ENCODE measurements at places on chromosomes 1 and 21.

GRCh38 chr1:109979489-109980091 is 5.0 kb upstream of the AHCYL1 start:
- H3K27me3 ChIP-seq, result no peaks in the 10 kb centered on the region
- no peaks in the 10 kb centered on the region for H3K36me3 ChIP-seq
- peak; percentile 68 for DNase-seq
- peaks cover 29% of the 10 kb centered on the region for H3K4me1 ChIP-seq
- no peak overlapping the region for H3K4me3 ChIP-seq
- peak overlapping the region; percentile 11 for H3K27ac ChIP-seq

- H3K36me3 ChIP-seq, result no peaks in the 10 kb centered on the region
- peak overlapping the region; percentile 63 for H3K4me3 ChIP-seq
- DNase-seq, result no peak
- H3K4me1 ChIP-seq, result no peaks in the 10 kb centered on the region
- peak overlapping the region; percentile 22 for H3K27ac ChIP-seq
Observed at GRCh38 chr1:158149175-158149574, 31.5 kb upstream of the CD1D start.

GRCh38 chr1:27071049-27071416 is 58.4 kb upstream of the TENT5B start:
- no peaks in the 10 kb centered on the region for H3K27me3 ChIP-seq
- no peaks in the 10 kb centered on the region for H3K36me3 ChIP-seq
- H3K4me3 ChIP-seq, result no peak overlapping the region
- H3K4me1 ChIP-seq, result no peaks in the 10 kb centered on the region
- peak; percentile 42 for DNase-seq

DNA sequence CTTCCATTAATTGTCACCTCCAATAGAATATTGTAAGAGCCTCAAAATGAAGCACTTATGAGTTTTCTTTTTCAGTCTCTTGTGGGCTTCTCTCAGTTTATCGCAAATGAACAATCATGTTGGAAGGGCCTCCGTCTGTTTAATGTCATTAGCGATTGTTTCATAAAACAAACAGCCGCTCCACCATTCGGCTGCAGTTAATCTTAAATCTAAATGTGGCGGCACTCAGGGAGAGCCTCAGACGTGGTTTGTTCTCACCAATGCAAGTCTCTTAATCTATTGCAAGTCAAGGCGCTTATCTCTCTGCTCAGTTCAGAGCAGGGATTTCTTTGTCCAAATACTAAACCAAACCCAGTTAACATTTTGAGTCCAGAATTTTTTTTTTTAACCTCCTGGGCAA is 34.9 kb upstream of the ESRRG start:
- no peak for DNase-seq
- H3K27ac ChIP-seq, result no peak overlapping the region
- H3K4me3 ChIP-seq, result no peak overlapping the region

GRCh38 chr1:231693361-231694074 is 66.9 kb downstream of the DISC1 start:
- no peaks in the 10 kb centered on the region for H3K36me3 ChIP-seq
- DNase-seq, result no peak
- H3K27ac ChIP-seq, result no peak overlapping the region
- H3K27me3 ChIP-seq, result no peaks in the 10 kb centered on the region

DNA sequence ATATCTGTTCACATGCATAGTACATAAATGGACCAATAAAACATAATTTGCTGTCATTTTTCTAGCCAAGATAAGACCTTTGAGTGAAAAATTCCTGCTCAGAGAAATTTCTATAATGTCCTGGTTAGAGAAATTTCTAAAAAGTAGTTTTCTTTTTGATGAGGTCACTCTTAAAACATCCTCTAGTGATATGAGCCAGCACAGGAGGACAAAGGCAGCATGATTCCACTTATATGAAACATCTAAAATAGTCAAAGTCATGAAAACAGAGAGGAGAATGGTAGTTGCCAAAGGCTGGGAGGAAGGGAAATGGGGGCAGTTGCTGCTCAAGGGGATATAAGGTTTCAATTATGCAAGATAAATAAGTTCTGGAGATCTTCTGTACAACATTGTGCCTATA is 239.4 kb downstream of the BACH1 start:
- no peaks in the 10 kb centered on the region for H3K36me3 ChIP-seq
- no peak overlapping the region for H3K4me3 ChIP-seq
- no peak overlapping the region for H3K27ac ChIP-seq
- no peaks in the 10 kb centered on the region for H3K27me3 ChIP-seq
- H3K4me1 ChIP-seq, result no peaks in the 10 kb centered on the region

- H3K27me3 ChIP-seq, result no peaks in the 10 kb centered on the region
- no peak overlapping the region for H3K4me3 ChIP-seq
- no peak for DNase-seq
- H3K36me3 ChIP-seq, result no peaks in the 10 kb centered on the region
- no peak overlapping the region for H3K27ac ChIP-seq
Observed at GRCh38 chr21:31337996-31338907, 5.8 kb downstream of the TIAM1 start.

DNA sequence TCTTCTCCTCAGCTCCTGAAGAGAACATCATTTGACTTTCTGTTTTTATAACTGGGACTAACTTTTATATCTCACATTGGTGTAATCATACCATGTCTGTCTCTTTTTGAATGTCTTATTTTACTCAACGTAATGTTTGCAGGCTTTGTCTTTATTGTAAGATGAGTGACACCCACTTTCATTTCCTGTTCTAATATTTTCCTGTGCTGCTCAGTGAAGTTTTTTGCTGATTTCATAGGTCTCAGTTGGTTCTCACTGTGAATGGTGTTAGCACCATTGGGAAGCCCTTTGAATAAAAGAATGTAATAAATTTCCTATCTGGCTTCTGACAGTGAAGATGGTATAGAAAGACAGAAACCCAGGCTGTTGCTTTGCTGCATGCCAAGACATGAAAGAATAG is 84.0 kb downstream of the RAVER2 start:
- peaks cover 4% of the 10 kb centered on the region for H3K36me3 ChIP-seq
- H3K4me3 ChIP-seq, result no peak overlapping the region
- no peaks in the 10 kb centered on the region for H3K27me3 ChIP-seq
- peaks cover 2% of the 10 kb centered on the region for H3K4me1 ChIP-seq
- no peak for DNase-seq
- H3K27ac ChIP-seq, result no peak overlapping the region

- peaks cover 13% of the 10 kb centered on the region for H3K36me3 ChIP-seq
- no peak overlapping the region for H3K4me3 ChIP-seq
- H3K27ac ChIP-seq, result peak overlapping the region; percentile 87
Observed at GRCh38 chr1:161206411-161207140, 4.4 kb downstream of the NDUFS2 start.

- peaks cover 19% of the 10 kb centered on the region for H3K36me3 ChIP-seq
- no peak overlapping the region for H3K4me3 ChIP-seq
- DNase-seq, result no peak
- H3K27me3 ChIP-seq, result peaks cover 3% of the 10 kb centered on the region
- no peak overlapping the region for H3K27ac ChIP-seq
- peaks cover 13% of the 10 kb centered on the region for H3K4me1 ChIP-seq
Observed at GRCh38 chr21:44846485-44847260, 26.8 kb downstream of the PTTG1IP start.

DNA sequence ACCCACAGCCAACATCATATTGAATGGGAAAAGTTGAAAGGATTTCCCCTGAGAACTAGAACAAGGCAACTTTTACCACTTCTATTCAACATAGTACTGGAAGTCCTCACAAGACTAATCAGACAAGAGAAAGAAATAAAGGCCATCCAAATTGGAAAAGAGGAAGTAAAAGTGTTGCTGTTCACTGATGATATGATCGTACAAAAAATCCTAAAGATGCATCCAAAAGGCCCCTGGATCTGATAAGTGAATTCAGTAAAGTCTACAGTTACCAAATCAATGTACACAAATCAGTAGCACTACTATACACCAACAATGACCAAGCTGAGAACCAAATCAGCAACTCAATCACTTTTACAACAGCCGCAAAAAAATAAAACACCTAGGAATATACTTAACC is 28.3 kb downstream of the RAB3GAP2 start:
- no peak overlapping the region for H3K27ac ChIP-seq
- H3K4me3 ChIP-seq, result no peak overlapping the region
- H3K4me1 ChIP-seq, result no peaks in the 10 kb centered on the region
- H3K27me3 ChIP-seq, result no peaks in the 10 kb centered on the region

DNA sequence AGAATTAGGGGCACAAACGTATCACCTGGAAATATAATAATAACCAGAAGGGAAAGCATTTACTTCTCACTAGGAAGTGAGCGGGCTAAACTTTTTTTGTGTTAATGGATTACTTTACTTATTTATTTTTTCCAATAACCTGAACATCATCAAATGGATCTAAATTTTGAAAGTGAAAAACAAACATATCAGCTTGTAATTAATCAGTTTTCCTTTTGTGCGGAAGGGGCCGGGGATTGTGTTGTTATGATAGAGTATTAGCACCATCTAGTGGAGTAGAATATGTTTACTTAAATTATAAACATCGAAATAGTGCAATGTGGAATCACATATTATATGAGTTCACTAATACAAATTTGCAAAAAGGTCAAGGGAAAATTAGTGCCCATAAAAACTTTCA is 9.0 kb downstream of the CFH start:
- no peaks in the 10 kb centered on the region for H3K4me1 ChIP-seq
- DNase-seq, result peak; percentile 17
- H3K27ac ChIP-seq, result no peak overlapping the region
- no peaks in the 10 kb centered on the region for H3K36me3 ChIP-seq
- no peak overlapping the region for H3K4me3 ChIP-seq

DNA sequence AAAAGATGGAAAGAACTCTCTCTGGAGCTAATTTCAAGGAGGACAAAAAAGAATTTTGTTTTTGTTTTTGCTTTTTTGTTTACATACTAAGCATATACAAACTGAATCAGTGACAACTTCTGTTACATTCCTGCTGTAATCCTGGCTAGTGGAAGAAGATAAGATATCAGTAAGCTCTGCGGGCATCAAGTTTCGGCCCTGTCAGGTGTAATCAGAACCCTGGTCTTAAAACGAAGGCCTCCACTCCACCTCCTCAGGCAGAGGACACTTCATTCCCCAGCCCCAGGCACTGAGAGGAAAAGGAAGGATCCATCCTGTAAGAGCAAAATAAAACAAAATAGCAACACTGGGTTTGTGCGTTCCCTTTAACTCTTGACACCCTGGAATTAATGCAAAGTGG is 88.9 kb upstream of the ARHGAP29 start:
- H3K4me1 ChIP-seq, result peaks cover 21% of the 10 kb centered on the region
- H3K27me3 ChIP-seq, result no peaks in the 10 kb centered on the region
- no peak overlapping the region for H3K4me3 ChIP-seq
- no peak for DNase-seq
- H3K36me3 ChIP-seq, result no peaks in the 10 kb centered on the region

GRCh38 chr1:150995896-150996295 is 10.8 kb downstream of the MINDY1 start:
- no peak for DNase-seq
- no peaks in the 10 kb centered on the region for H3K27me3 ChIP-seq
- no peaks in the 10 kb centered on the region for H3K4me1 ChIP-seq
- H3K36me3 ChIP-seq, result peaks cover 2% of the 10 kb centered on the region
- no peak overlapping the region for H3K4me3 ChIP-seq

GRCh38 chr1:25204797-25205480 is 27.4 kb downstream of the SYF2 start:
- DNase-seq, result peak; percentile 68
- peaks cover 10% of the 10 kb centered on the region for H3K27me3 ChIP-seq
- no peaks in the 10 kb centered on the region for H3K36me3 ChIP-seq
- no peaks in the 10 kb centered on the region for H3K4me1 ChIP-seq
- H3K27ac ChIP-seq, result no peak overlapping the region

DNA sequence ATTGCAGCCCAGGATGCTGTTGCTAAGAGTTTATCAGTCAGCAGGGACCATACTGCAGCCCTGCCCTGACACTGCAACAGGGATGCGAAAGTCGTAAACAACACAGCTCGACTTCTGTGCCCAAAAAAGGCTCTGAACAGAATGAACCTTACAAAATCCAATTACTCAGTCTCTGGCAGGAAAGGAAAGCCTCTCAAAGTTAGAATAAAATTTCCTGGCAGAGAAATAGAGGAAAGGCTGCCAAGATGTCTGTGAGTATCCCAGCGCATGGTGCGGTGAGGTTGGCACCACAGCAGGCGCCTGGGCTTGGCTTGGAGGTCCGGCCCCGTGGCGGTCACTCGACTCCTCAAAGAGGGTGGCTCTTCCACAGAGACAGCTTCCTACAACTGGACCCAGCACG is 185.8 kb downstream of the PCP4 start:
- DNase-seq, result no peak
- no peaks in the 10 kb centered on the region for H3K4me1 ChIP-seq
- no peaks in the 10 kb centered on the region for H3K36me3 ChIP-seq
- no peak overlapping the region for H3K27ac ChIP-seq
- no peaks in the 10 kb centered on the region for H3K27me3 ChIP-seq
- H3K4me3 ChIP-seq, result no peak overlapping the region

GRCh38 chr1:216247937-216248336 is 175.3 kb downstream of the USH2A start:
- no peak overlapping the region for H3K27ac ChIP-seq
- H3K4me3 ChIP-seq, result no peak overlapping the region
- no peaks in the 10 kb centered on the region for H3K4me1 ChIP-seq
- H3K27me3 ChIP-seq, result no peaks in the 10 kb centered on the region
- no peaks in the 10 kb centered on the region for H3K36me3 ChIP-seq

GRCh38 chr1:10209590-10209904 is 823 bp upstream of the KIF1B start:
- peak overlapping the region; percentile 82 for H3K4me3 ChIP-seq
- no peaks in the 10 kb centered on the region for H3K36me3 ChIP-seq
- H3K27ac ChIP-seq, result peak overlapping the region; percentile 95
- no peaks in the 10 kb centered on the region for H3K4me1 ChIP-seq
- DNase-seq, result no peak

GRCh38 chr1:27539901-27540861 is 50.2 kb upstream of the WASF2 start:
- no peaks in the 10 kb centered on the region for H3K27me3 ChIP-seq
- peaks cover 67% of the 10 kb centered on the region for H3K4me1 ChIP-seq
- peak overlapping the region; percentile 24 for H3K27ac ChIP-seq
- peaks cover 3% of the 10 kb centered on the region for H3K36me3 ChIP-seq
- no peak overlapping the region for H3K4me3 ChIP-seq

- no peak overlapping the region for H3K27ac ChIP-seq
- peak; percentile 0 for DNase-seq
- H3K4me1 ChIP-seq, result no peaks in the 10 kb centered on the region
Observed at GRCh38 chr1:104195395-104195794, 445.7 kb downstream of the AMY1C start.

- no peak overlapping the region for H3K4me3 ChIP-seq
- DNase-seq, result no peak
- H3K27me3 ChIP-seq, result no peaks in the 10 kb centered on the region
- H3K4me1 ChIP-seq, result peaks cover 4% of the 10 kb centered on the region
- no peak overlapping the region for H3K27ac ChIP-seq
Observed at GRCh38 chr1:213227458-213227857, 176.4 kb downstream of the RPS6KC1 start.
